ENCODE measurements at places on chromosomes 5 and 9. TPM values are rescaled to one million over a fixed set of nuclear protein-coding genes. Genes with fewer than 3 reads are reported as not detected.

The F12 gene
- total RNA-seq: 0.80 TPM

DNA sequence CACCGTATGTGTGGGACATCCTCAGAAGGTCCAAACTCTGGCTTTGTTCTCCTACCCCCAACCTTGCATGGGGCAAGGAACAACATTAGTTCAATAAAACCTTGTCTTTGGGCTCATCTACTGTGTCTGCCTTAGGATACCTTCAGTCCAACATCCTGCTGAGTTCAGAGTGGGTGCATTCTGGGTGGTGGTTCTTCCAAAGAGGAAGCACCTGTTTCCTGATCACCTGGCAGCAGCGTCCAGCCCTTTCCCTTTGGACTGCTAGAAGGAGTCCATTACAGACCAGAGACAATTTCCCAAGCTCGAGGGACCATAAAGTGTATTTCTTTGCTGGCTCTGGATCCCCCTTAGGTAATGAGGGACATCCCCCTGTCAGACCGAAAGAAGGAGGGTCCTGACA lies 154.1 kb downstream of the SEMA6A start:
- DNase-seq: no peak
- H3K36me3 ChIP-seq: no peaks in the 10 kb centered on the region
- H3K27ac ChIP-seq: no peak overlapping the region
- no peak overlapping the region for H3K4me3 ChIP-seq

The PCDHA11 gene
- total RNA-seq: 0.38 TPM

The INPP5E gene
- 13.8 TPM for total RNA-seq

- H3K36me3 ChIP-seq: no peaks in the 10 kb centered on the region
- no peak overlapping the region for H3K4me3 ChIP-seq
- H3K27ac ChIP-seq: peak overlapping the region; percentile 83
- peaks cover 23% of the 10 kb centered on the region for H3K4me1 ChIP-seq
- no peaks in the 10 kb centered on the region for H3K27me3 ChIP-seq
- DNase-seq: no peak
These were observed 157.0 kb downstream of the RGS3 start for GRCh38 chr9:113620377-113621161.

GRCh38 chr5:110496276-110496675 lies 230.2 kb downstream of the TMEM232 start:
- H3K27me3 ChIP-seq: no peaks in the 10 kb centered on the region
- no peaks in the 10 kb centered on the region for H3K4me1 ChIP-seq
- H3K4me3 ChIP-seq: no peak overlapping the region

The SNAPC3 gene
- 30.7 TPM for total RNA-seq
